ENCODE measurements at places on chromosomes 3 and 15.

- peak overlapping the region; percentile 51 for H3K27ac ChIP-seq
- no peak for DNase-seq
These were observed 40.0 kb downstream of the CHSY1 start for GRCh38 chr15:101211897-101212296.

DNA sequence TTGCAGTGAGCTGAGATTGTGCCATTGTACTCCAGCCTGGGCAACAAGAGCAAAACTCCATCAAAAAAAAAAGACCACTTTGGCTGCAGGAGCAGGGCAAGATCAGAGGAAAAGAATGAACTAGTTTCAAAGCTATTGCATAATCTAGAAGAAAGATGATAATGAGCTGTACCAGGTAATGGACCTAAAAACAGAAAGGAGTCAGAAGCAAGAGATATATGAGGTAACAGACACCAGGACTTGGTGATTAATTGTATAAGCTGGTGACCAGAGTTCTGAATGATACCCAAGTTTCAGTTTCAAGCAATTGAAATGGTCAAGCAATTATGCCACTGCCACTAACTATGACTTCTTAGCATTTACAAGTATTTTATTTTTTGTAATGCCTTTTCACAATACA is 2.9 kb downstream of the POLQ start:
- no peak overlapping the region for H3K4me3 ChIP-seq
- no peak overlapping the region for H3K27ac ChIP-seq
- peaks cover 19% of the 10 kb centered on the region for H3K4me1 ChIP-seq
- H3K36me3 ChIP-seq: peaks cover 7% of the 10 kb centered on the region
- H3K27me3 ChIP-seq: no peaks in the 10 kb centered on the region

- no peak overlapping the region for H3K27ac ChIP-seq
- H3K4me1 ChIP-seq: no peaks in the 10 kb centered on the region
- H3K4me3 ChIP-seq: no peak overlapping the region
- no peaks in the 10 kb centered on the region for H3K36me3 ChIP-seq
- DNase-seq: no peak
- peaks cover 54% of the 10 kb centered on the region for H3K27me3 ChIP-seq
These were observed 240 bp downstream of the CFAP100 start for GRCh38 chr3:126394977-126395321.

DNA sequence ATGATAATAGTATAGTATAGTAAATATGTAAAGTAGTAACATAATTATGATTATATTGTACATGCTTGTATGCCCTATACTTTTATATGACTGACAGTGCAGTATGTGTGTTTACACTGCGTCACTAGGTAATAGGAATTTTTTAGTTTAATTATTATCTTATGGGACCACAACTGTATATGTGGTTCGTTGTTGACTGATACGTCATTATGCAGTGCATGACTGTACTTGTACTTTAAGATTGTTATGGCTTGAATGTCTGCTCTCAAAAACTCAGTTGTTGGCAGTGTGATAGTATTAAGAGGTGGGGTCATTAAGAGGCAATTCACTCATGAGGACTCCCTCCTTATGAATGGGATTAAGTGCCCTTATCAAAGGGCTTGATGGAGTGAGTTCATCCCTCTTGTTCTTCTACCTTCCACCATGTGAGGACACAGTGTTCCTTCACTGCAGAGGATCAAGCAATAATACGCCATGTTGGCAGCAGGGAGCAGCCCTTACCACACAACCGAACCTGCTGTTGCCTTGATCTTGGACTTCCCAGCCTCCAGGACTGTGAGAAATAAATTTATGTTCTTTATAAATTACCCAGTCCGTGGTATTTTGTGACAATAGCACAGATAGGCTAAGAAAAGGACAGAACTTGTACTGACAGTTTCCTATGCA is 152.2 kb downstream of the NEK11 start:
- H3K36me3 ChIP-seq: no peaks in the 10 kb centered on the region
- H3K4me3 ChIP-seq: no peak overlapping the region
- H3K4me1 ChIP-seq: peaks cover 15% of the 10 kb centered on the region
- no peaks in the 10 kb centered on the region for H3K27me3 ChIP-seq

DNA sequence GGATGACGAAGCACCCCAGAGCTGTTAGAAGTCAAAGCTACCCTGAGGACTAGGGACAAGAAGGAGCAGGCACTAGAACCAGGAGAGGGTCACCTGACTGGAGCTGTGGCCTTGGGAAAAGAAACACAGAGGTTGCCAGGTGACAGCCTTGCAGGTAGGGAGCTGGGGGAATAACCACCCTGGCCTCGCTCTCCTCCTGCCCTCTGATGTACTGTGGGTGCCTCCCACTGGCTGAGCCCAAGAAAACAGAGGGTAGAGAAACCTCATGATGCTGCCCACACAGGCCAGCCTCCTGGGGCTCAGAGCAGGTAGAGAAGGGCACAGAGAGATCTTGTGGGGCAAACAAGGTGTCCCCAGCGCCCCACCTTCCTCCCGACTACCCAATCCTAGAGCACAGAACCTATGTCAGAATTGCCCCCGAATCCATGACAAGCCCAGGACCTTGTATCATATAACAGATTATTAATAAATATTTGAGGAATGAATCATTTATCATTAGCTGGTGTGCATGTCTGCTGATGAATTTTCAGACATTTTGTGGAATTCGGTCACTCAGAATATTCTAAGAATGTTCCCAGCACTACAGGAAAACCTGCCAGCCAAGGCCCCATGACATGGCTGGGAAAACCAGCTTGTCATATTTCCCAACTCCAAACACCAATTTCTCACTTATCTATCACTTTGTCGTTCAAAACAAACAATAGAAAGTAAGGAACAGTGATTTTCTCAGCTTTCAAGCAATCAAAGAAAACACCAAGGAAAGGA is 59.8 kb upstream of the MEX3B start:
- DNase-seq: no peak
- no peaks in the 10 kb centered on the region for H3K36me3 ChIP-seq
- H3K4me1 ChIP-seq: no peaks in the 10 kb centered on the region

- peaks cover 10% of the 10 kb centered on the region for H3K27me3 ChIP-seq
- H3K36me3 ChIP-seq: no peaks in the 10 kb centered on the region
- peaks cover 11% of the 10 kb centered on the region for H3K4me1 ChIP-seq
- no peak overlapping the region for H3K27ac ChIP-seq
These were observed 258.3 kb downstream of the IL5RA start for GRCh38 chr3:2851835-2852234.

GRCh38 chr3:178512647-178513046 is 23.6 kb upstream of the KCNMB2 start:
- no peaks in the 10 kb centered on the region for H3K4me1 ChIP-seq
- no peak overlapping the region for H3K4me3 ChIP-seq
- H3K27me3 ChIP-seq: peaks cover 3% of the 10 kb centered on the region
- H3K36me3 ChIP-seq: no peaks in the 10 kb centered on the region
- no peak overlapping the region for H3K27ac ChIP-seq

DNA sequence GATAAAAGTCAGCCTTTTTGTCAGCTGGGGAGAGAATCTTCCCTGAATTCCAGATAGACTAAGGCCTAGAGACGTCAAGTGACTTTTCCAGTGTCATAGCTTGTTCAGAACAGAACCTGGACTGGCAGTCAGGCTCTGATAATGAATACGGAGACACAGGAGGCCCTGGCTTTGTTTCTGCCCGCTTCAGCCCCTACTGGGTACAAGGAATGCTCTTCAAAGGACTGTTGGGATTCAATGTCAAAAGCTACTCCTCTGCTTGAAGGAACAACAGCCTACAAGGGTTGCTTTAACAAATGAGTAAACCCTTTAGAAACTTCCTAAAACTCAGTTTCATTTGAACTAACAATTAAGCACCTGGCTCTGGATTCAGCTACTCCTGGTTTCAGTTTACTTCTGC is 412.3 kb downstream of the OXSM start:
- no peak overlapping the region for H3K27ac ChIP-seq
- H3K4me3 ChIP-seq: no peak overlapping the region
- H3K36me3 ChIP-seq: no peaks in the 10 kb centered on the region
- no peak for DNase-seq
- no peaks in the 10 kb centered on the region for H3K4me1 ChIP-seq

GRCh38 chr15:25678500-25678855 is 184.6 kb downstream of the ATP10A start:
- H3K27ac ChIP-seq: no peak overlapping the region
- H3K4me3 ChIP-seq: no peak overlapping the region
- peaks cover 3% of the 10 kb centered on the region for H3K36me3 ChIP-seq

- H3K4me3 ChIP-seq: peak overlapping the region; percentile 71
- no peak for DNase-seq
- H3K36me3 ChIP-seq: peaks cover 14% of the 10 kb centered on the region
- H3K27me3 ChIP-seq: peaks cover 67% of the 10 kb centered on the region
- H3K4me1 ChIP-seq: peaks cover 10% of the 10 kb centered on the region
- H3K27ac ChIP-seq: peak overlapping the region; percentile 62
These were observed 1.4 kb downstream of the IGF1R start for GRCh38 chr15:98649472-98650416.

DNA sequence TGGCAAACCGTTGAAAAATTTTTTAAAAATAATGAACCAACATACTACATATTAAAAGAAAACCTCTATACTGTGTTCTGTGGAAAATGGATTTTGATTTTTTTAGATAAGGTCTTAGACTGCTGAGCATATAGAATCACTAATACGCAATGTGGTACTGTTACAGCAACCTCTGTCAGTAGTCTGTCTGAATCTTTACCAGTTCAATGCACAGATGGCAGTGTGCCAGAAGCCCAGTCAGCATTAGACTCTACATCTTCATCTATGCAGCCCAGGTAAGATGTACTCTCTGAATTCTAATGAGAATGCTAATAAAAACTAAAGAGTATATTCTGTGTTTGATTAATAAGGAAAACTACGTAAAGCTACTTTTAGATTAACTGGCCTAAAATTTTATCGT is 31.3 kb upstream of the FAH start:
- no peaks in the 10 kb centered on the region for H3K27me3 ChIP-seq
- H3K4me3 ChIP-seq: no peak overlapping the region
- H3K27ac ChIP-seq: no peak overlapping the region
- no peak for DNase-seq
- H3K4me1 ChIP-seq: peaks cover 24% of the 10 kb centered on the region

- no peaks in the 10 kb centered on the region for H3K4me1 ChIP-seq
- no peaks in the 10 kb centered on the region for H3K27me3 ChIP-seq
- no peaks in the 10 kb centered on the region for H3K36me3 ChIP-seq
- DNase-seq: no peak
These were observed 341.7 kb upstream of the PROK2 start for GRCh38 chr3:72126441-72127223.

- no peak overlapping the region for H3K27ac ChIP-seq
- no peaks in the 10 kb centered on the region for H3K27me3 ChIP-seq
- H3K36me3 ChIP-seq: no peaks in the 10 kb centered on the region
- no peak for DNase-seq
- peaks cover 18% of the 10 kb centered on the region for H3K4me1 ChIP-seq
These were observed 22.2 kb upstream of the BCL6 start for GRCh38 chr3:187767266-187768012.

- DNase-seq: no peak
- peak overlapping the region; percentile 98 for H3K27ac ChIP-seq
These were observed 878 bp downstream of the SPPL2A start for GRCh38 chr15:50764461-50765194.

DNA sequence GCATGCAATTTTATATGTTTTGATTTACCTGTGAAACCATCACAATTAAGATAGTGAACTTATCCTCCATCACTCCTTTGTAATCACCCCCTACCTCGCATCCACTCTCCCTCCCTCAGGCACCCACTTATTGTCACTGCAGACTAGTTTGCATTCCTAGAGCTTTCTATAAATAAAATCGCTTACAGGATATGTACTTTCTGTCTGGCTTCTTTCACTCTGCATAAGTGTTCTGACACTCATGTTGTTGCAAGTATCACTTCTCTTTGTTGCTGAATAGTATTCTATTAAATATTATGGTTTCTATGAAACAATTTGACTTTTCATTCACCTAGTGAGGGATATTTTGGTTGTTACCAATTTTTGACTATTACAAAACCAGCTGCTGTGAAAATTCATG is 139.3 kb downstream of the RSRC1 start:
- peaks cover 51% of the 10 kb centered on the region for H3K4me1 ChIP-seq
- H3K4me3 ChIP-seq: no peak overlapping the region

DNA sequence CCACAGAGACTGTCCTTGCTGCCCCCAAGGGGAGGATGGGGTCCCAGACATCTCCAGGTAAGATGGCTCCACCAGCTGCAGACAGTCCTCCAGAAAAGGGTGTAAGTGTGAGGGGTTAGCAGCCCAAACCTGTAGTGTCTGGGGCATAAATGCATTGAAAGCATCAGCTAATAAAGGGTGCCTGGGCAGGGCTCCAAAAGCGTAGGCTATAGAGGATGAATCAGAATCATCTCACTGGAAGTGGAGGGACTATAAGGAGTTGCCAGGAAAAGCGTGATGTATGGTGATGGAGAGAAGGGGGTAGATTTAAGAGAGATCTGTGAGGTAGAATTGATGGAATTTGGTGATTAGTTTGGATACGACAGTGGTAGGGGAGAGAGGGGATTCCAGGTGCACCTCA is 79.9 kb upstream of the ONECUT1 start:
- H3K27ac ChIP-seq: no peak overlapping the region
- H3K4me3 ChIP-seq: no peak overlapping the region
- peaks cover 33% of the 10 kb centered on the region for H3K27me3 ChIP-seq
- H3K36me3 ChIP-seq: no peaks in the 10 kb centered on the region

DNA sequence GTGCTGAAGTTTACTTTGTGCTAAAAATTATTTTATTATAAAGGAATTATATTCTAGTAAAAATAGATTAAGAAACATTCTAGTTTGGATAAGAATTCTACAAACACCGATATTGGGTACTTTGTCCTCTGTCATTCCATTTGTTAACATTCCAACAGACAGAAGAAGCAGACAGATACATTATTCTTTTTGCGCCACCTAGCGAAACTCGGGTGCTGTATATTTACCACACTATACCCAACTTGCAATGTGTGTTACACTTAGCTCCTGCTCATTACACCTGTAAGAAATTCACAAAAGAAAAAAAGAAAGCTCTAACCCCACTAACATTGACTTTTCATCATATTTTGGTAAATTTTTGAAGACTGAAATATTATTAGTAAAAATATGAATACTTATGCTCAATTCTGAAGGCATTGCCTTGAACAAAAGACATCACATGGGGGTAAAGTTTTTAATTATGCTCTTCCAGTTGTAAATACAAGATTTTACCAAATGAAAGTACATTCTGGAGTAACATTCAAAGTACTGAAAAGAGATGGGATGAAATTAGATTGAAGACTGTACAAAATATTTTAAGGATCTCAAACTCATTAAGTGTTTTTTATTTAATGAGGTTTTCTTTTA is 136.5 kb upstream of the MLF1 start:
- no peak overlapping the region for H3K27ac ChIP-seq
- no peak overlapping the region for H3K4me3 ChIP-seq
- no peaks in the 10 kb centered on the region for H3K36me3 ChIP-seq
- DNase-seq: no peak

- peaks cover 15% of the 10 kb centered on the region for H3K27me3 ChIP-seq
- no peaks in the 10 kb centered on the region for H3K36me3 ChIP-seq
- DNase-seq: no peak
- no peak overlapping the region for H3K4me3 ChIP-seq
These were observed 427.1 kb upstream of the RASGRP1 start for GRCh38 chr15:38991701-38992100.

DNA sequence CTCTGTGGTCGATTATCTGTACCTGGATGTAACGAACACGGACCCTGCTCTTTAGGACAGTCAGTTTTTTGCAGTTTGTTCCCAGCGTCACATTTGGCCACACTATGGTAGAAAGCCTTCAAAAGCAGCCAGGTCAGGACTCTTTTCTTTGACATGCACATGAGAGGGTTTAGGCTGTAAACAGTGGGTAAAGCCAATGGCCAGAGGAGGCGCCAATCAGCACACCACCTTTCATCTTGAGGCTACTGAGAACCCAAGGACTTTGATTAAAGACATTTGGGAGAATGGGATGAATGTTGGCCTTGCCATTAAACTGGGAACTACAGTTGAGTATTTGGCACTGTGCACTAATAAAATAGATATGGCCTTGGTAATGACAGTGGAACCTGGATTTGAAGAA is 225.9 kb downstream of the OXSM start:
- DNase-seq: no peak
- H3K4me1 ChIP-seq: no peaks in the 10 kb centered on the region
- no peak overlapping the region for H3K27ac ChIP-seq
- no peaks in the 10 kb centered on the region for H3K36me3 ChIP-seq
- no peaks in the 10 kb centered on the region for H3K27me3 ChIP-seq

All from central memory CD8-positive, alpha-beta T cell (primary cell).